ENCODE measurements at places on chromosomes 5 and 9. TPM values are rescaled to one million over a fixed set of nuclear protein-coding genes. Genes with fewer than 3 reads are reported as not detected.

Gene CDC20B
- total RNA-seq, result not detected

Gene SOX30
- 0.09 TPM for total RNA-seq

GRCh38 chr9:30771760-30772159 is 1612.7 kb upstream of the ACO1 start:
- no peak for DNase-seq

Gene PCDHB14
- not detected for total RNA-seq

GRCh38 chr9:130237076-130237475 is 28.5 kb upstream of the HMCN2 start:
- DNase-seq, result no peak

Gene KIF12
- not detected for total RNA-seq

Gene SEMA6A
- total RNA-seq, result not detected

DNA sequence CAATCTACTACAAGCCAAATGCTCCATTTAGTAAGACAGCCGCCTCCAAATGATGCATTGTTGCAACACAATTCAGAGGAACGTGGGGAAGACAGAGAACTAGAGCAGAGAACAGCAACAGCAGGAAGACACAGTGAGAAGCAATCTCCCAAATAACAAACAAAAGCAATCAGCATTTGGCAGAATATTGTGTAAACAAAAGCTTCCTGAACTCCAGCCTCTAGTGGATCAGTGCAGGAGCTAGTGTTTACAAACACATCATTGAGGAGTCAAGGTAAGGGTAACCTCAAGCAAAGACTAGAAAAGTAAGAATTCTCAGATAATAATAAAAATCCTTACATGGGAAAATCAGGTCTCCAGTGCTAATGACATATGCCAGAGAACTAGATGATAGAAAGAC is 20.6 kb downstream of the FST start:
- DNase-seq, result no peak

Gene SLC6A19
- total RNA-seq, result not detected

Gene CATSPER3
- total RNA-seq, result 0.31 TPM

Gene SMIM33
- total RNA-seq, result not detected

GRCh38 chr5:154071799-154072413 is 33.1 kb downstream of the MFAP3 start:
- DNase-seq, result no peak

- DNase-seq, result no peak
Observed at GRCh38 chr5:37703841-37704241, 136.0 kb downstream of the GDNF start.

DNA sequence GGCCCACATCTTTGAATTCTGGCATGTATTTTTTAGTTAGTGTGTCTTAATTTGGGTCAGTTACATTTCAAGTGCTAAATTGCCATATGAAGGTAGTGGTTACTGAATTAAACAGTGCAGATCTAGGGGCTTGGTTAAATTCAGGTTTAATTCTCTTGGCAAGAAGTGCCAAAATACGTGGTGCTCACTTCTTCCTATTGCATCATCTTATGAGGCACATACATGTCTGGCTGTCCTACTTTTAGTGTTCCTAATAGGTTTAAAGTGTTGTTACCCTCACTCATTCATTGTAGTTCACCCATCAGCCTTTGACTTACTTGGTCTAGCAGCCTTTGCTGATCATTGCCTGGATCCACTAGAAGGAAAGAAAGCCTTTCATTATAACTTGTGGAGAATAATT is 59.5 kb downstream of the RPS6 start:
- no peak for DNase-seq

GRCh38 chr5:171336521-171337209 is 27.6 kb downstream of the TLX3 start:
- peak; percentile 55 for DNase-seq

Gene SLC6A3
- not detected for total RNA-seq

GRCh38 chr5:172344855-172345409 is 61.4 kb upstream of the UBTD2 start:
- DNase-seq, result no peak

Gene ANKRD31
- total RNA-seq, result 0.15 TPM

GRCh38 chr5:56440871-56441740 is 208.0 kb upstream of the ANKRD55 start:
- DNase-seq, result no peak

DNA sequence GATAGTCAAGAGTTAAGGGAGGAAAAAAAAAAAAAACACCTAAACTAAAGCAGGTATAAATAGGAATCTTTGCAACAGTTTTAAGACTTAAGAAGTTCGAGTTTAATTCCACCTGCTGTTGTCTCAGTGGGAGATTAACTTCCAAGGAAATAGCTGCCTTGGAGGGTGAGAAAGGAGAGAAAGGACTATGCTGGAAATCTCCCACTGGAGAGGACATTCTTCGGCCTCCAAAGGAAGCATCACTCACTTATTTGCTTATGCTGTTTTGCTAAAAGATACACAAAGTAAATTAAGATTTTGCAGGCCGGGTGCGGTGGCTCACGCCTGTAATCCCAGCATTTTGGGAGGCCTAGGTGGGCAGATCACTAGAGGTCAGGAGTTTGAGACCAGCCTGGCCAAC is 317.9 kb upstream of the MPDZ start:
- DNase-seq, result no peak

All from natural killer cell (primary cell).